ENCODE measurements at places on chromosomes 7 and 10.

GRCh38 chr7:68422281-68422680 lies 1176.0 kb upstream of the AUTS2 start:
- DNase-seq = no peak

DNA sequence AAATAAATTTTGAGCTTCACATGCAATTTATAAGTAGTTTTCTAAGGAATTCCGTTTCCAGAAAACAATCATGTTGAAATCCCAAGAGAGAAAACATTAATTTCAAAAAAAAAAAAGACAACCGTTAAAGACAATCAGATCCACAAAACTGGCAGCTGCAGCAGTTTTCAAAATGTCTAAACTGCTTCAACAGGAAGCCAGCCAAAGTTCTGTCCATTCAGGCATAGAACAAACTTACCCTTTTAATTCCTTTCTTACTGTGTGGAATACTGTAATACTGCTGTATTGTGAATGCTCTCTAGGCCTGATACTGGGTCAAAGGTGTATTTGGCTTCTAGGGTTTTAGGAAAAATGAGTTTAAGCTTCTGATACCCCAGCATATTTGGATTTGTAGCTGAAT lies 31.6 kb downstream of the HOXA1 start:
- DNase-seq = no peak

DNA sequence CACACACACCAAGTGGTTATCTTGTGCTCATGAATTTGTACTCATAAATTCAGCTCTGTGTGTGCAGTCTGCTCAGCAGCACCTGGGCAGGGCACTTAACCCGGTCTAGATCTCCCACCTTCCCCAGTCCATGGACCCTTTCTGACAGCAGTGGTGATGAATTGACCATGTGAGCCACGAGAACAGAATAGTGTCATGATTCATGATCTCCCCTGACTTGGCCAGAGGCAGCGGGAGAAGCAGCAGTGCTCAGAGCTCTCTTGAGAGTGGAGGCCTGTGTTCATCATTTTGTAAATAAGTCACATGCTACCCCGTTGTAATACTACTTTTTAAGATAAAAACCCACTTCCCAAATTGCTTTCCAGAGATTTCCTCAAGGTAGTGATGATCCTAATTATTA lies 74.2 kb downstream of the GALNT17 start:
- no peak for DNase-seq

DNA sequence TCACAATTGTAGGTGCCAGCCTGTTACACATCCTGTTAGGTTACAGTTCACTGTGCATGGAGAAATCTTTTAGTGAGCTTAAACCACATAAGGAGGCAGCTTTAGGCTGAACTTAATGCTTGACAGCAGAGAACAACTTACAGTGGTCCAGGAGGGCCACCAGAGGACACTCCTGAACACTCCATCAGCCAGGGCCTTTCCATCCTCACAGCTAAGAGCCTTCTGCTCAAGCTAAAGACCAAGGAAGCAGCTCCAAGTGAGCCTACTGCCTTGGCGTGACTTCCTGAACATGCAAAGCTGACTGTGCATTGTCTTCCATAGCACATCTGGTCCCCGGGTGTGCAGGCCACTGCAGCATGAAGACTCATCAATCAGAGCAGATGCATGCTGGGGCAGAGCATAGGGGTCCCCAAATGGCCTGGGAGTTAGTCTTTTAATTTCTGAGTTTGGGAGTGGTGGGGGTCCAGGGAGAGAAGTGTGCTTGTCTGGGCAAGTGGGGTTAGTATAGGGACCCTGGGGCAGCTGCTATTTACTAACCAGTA lies 105.0 kb downstream of the ZNF248 start:
- DNase-seq = no peak

DNA sequence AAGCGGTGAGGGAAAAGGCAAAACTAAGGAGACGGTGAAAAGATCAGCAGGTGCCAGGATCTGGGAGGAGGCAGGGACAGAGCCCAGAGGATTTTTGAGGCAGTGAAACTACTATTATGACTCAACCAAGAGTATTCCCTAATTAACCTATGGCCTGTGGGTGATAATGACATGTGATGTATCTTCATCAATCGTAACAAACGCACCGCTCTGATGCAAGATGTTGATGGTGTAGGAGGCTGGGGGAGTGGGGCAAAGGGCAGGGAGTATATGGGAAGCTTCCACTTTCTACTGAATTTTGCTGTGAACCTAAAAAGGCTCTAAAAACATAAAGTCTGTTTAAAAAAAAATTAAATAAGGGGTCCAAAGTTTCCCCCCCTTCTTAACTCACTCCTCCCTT lies 25.5 kb upstream of the EZH2 start:
- DNase-seq = no peak

All from GM12864 (cell line).